T-helper 1 cell (primary cell): ENCODE measurements at places on chromosomes 7 and 10.

GRCh38 chr10:36538953-36539586 lies 586.3 kb upstream of the ANKRD30A start:
- DNase-seq: no peak

DNA sequence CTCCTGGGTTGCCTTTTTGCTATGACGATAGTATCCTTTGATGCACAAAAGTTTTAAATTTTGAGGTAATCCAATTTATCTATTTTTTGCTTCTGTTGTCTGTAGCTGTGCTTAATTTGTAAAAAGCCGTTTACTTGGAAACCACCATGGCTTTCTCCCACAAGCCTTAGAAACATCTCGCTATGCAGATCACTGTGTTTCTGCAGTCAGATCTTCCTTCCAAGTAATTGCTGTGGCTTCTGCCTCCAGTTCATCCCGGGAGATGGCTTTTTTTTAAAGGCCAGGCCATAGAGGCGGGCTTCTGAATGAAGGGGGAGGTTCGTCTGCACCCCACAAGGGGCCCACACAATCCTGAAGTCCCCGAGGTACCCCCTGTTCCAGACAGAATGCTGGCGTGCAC lies 48.3 kb upstream of the OCM2 start:
- no peak for DNase-seq

DNA sequence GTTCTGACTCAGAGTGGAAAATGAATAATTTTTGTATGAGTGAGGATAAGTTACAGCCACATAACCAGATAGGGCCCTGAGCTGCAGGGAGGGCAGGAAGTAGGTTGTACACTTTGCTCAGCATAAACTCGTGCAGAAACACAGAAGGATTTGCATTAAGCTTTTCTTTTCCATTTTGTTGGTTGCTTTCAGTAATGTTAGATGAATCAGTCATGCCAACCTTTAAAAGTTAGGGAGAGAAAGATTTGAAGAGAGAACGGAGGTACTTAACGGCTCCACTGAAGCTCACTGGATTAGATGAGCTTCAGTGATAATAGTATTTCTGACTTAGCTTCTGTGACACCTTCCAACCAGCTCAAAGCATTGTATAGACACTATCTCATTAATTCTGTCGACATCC lies 348.1 kb downstream of the GATA3 start:
- DNase-seq: no peak

DNA sequence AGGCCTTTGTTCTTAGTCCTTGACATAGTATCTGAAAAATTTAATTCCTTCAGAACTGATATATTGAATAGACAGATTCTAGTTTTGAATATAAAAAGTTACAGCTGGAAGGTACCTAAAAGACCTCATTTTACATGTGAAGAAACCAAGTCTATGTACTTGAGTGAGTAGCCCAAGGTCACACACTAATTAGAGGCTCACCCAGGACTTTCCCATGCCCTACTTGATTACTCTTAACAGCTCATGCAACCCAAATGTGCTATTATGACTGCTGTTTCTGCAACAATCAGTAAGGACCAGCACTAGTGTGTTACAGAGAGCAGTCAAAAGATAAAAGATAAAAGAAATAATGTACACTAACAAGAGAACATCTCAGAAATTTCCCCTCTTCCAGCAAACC lies 40.7 kb upstream of the BET1 start:
- no peak for DNase-seq

DNA sequence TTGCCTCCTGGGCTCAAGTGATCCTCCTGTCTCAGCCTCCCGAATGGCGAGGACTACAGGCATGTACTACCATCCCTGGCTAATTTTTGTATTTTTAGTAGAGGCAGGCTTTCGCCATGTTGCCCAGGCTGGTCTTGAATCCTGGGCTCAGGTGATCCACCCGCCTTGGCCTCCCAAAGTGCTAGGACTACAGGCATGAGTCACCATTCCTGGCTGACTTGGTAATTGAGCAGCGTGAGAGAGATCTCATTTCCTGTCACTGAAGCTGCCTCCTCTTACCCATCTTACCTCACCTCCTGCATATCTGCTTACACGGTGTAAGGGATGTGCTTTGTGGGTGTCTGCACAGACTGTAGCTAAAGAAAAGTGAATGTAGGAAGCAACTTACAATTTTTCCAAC lies 9.7 kb downstream of the IFIT3 start:
- DNase-seq: no peak

DNA sequence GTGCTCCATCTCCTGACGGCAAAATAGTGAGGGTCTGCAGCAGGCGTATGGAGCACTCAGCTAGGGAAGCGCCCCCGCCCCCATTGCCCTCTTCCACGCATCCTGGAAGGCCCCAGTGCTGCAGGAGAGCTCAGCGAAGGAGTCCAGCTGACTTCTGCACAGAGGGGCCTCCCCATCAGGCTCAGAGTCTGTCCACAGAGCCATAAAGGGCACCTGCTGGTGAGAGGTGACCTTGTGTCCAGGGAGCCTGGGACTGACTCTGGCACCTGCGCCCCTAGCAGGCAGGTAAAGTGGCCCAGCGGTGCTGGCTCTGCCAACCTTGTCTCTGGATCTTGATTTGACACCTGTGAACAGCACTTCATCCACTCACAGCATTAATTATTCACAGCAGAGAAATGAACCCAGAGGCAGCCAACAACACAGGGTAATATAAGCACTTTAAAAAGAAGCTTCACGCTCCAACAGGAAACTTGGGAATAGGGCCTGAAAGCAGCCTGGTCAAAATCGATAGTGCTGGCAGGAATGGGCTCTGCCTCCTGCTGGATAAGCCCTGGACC lies 59.6 kb downstream of the VOPP1 start:
- no peak for DNase-seq

GRCh38 chr7:157554393-157555238 lies 217.8 kb downstream of the DNAJB6 start:
- DNase-seq: no peak

GRCh38 chr10:104255311-104255981 lies 754 bp downstream of the GSTO1 start:
- peak; percentile 45 for DNase-seq

DNA sequence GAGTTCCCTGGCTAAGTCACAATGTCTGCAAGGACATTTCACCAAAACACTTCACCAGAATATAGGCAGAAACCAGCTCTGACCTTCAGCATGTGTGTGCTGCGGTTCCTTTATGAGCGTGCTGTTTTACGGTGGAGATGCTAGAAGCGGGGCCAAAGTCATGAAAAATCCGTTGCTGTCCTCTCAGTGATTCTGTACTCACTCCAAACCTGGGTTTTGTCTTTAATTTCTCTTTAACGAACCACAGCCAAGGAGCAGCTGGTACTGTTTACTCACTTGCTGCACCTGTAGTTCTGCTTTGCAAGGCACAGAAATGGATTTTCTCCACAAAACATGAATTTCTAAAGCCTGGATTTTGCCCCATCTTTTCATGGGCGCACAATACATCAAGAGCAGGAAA lies 639.9 kb downstream of the PHTF2 start:
- no peak for DNase-seq

DNA sequence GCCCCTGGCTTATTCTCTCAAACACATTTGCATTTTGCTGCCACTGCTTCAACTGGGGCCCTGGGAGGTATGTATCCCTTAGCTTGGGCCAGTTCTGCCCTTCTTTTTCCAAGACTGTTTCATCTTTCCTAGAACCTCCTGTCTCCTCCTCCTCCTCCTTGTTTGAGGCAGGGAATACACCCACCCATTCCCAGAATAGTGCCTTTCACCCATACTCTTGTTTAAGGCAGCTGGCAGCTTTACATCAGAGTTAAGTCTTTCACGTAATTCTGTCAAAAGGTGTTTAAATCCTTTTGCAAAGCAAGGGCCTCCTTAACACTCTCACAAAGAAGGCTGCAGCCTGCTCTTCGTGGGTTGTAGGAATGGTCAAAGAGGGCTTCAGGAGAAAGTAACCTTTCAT lies 150.9 kb upstream of the AGK start:
- DNase-seq: no peak

GRCh38 chr10:70964245-70964644 lies 75.9 kb upstream of the PCBD1 start:
- DNase-seq: no peak

- no peak for DNase-seq
Measured at GRCh38 chr10:125656523-125656922, 26.4 kb downstream of the TEX36 start.

DNA sequence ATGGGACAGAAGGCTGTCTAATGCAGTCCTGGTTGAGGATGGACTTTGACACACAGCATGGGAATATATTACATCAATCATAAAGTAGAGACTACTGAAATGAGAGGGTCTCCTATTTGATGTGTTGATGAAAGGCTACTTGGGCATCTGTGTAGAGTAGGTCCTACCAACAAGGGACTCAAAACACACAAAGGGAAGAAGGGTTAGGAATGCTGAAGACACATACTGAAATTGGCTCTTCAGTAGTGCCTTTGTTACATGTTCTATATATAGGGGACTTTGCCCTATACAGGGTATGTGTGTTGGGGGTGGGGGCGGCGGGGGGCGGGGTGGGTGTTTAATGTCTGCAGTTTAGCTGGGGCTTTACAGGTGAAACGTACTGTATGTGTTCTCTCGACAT lies 7.7 kb downstream of the CUL1 start:
- no peak for DNase-seq

DNA sequence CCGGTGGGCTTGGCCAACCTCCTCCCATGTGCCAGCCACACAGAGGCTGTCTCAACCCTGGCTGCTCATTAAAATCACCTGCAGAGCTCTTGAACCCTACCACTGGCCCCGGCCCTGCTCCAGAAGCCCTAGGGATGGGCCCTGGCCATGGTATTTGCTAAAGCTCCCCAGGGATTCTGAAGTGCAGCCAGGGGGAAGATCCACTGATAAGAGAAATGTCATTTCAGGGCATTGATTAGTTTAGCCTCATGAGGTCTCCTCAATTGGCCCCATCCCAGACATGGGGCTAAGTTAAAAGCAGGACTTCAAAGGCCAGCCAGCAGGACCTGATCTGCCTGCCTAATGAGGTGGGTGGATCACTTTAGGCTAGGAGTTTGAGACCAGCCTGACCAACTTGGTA lies 65.2 kb downstream of the ABRAXAS2 start:
- DNase-seq: no peak

- DNase-seq: no peak
Measured at GRCh38 chr10:78535716-78536218, 502.1 kb downstream of the RPS24 start.

DNA sequence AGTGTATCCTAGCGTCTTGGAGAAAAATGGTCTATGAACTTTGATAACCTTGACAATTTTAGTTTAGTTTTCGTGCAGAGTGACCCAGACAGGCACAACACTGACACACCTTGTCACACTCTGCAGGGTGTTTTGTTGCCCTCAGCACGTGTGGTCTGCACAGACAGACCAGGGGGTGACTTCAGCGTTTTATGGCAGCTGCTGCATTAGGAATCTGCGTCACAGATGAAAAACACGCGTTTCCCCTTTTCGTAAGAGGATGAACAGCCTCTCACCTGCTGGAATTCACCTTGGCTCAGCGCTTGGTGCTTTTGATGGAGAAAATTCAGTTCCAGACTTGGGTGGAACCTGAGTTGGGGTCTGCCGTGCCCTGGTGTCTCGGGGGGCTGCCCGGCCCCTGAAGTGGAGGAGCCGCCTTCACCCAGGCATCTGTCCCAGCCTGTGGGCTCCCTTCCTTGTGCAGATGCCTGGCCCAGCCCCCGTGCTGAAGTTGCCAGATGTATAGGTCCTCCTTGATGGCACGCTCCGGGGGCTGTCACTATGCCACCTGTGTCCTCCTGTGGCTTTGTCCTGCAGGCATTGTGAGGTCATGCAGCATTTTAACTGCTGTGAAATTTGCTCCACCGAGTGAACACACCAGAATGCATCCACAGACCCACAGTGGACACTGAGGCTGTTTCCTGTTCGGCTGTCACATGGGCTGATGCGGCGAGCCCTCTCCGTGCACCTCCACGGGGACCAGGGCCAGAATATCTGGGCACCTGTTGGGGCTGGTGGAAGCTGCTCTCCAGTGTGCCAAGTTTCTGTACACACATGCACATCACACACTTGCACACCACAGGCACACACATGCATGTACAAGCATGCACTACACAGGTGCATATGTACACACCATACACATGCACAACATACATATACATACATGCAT lies 18.3 kb downstream of the INPP5A start:
- DNase-seq: no peak

GRCh38 chr10:79615577-79615976 lies 4.8 kb downstream of the SFTPA1 start:
- DNase-seq: no peak

GRCh38 chr10:59085054-59085453 lies 91.4 kb upstream of the PHYHIPL start:
- DNase-seq: no peak

- no peak for DNase-seq
Measured at GRCh38 chr10:115710136-115710535, 562.9 kb downstream of the GFRA1 start.

DNA sequence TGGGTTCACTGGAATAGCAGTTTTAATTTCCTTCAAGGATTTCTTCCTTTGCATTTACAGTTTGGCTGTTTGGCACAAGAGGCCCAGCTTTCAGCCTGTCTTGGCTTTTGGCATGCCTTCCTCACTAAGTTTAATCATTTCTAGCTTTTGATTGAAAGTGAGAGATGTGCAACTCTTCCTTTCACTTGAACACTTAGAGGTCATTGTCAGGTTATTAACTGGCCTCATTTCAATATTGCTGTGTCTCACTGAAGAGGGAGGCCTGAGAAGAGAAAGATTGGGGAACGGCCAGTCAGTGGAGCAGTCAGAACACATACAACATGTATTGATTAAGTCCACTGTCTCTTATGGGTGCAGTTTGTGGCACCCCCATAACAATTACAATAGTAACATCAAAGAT lies 33.9 kb downstream of the PTTG1IP2 start:
- no peak for DNase-seq

- no peak for DNase-seq
Measured at GRCh38 chr7:29135846-29136245, 10.5 kb downstream of the CPVL start.

DNA sequence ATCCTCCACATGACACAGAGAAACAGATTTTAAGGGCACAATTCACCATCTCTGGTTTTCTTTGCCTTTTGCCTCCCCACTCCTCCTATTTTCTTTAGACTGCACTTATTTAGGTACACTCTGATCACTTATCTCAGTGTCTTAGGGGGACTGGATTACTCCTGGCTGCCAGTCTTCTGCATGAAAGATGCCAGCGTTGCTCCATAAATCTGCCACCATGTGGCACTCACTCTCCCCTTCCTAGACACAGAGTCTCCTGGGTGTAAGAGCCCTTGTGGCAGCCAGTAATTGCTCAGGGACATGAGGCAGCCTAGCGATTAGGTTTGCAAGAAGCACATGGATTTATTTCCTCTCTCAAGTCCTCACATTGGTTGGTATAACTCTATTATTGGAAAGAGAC lies 34.5 kb upstream of the RBM20 start:
- DNase-seq: no peak

- DNase-seq: no peak
Measured at GRCh38 chr7:77812290-77812685, 13.7 kb downstream of the PHTF2 start.

- no peak for DNase-seq
Measured at GRCh38 chr7:14229047-14229446, 239.6 kb upstream of the ETV1 start.

GRCh38 chr7:5377816-5378215 lies 45.8 kb downstream of the TNRC18 start:
- no peak for DNase-seq
